ENCODE measurements at places on chromosomes 12 and 14.

GRCh38 chr12:128245905-128246304 lies 21.1 kb upstream of the TMEM132C start:
- DNase-seq = no peak

DNA sequence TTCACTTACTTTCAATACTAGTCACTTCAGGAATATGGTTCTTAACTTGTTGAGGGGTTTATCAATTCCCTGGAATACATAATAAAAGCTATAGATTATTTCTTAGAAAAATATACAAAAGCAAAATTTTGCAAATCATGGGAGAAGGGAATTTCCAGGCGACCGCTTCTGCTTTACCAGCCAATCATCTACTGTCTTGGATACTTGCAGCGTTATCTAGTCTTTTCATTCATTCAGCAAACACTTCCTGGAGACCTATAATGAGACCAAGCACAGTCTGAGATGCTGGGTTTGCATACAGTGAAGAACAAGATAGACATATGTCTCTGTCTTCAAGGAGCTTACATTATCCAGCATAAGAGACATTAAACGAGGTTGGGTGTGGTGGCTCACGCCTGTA lies 1.5 kb upstream of the MRPL42 start:
- no peak for DNase-seq

- no peak for DNase-seq
Measured at GRCh38 chr12:97760601-97761000, 298.0 kb downstream of the RMST start.

DNA sequence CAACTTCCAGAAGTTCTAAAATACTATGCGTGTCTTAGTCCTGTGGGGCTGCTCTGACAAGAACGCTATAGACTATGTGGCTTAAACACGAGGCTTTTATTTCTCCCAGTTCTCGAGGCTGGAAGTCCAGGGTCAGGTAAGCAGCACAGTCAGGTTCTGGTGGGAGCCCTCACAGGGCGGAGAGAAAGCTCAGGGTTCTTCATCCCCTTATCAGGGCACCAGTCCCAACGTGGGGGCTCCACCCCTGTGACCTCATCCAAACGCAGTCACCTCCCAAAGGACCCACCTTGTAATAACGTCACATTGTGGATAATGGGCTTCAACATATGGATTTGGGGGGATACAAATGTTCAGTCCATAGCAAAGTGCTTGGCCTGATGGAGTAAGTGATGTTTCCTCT lies 37.1 kb upstream of the TC2N start:
- DNase-seq = no peak

DNA sequence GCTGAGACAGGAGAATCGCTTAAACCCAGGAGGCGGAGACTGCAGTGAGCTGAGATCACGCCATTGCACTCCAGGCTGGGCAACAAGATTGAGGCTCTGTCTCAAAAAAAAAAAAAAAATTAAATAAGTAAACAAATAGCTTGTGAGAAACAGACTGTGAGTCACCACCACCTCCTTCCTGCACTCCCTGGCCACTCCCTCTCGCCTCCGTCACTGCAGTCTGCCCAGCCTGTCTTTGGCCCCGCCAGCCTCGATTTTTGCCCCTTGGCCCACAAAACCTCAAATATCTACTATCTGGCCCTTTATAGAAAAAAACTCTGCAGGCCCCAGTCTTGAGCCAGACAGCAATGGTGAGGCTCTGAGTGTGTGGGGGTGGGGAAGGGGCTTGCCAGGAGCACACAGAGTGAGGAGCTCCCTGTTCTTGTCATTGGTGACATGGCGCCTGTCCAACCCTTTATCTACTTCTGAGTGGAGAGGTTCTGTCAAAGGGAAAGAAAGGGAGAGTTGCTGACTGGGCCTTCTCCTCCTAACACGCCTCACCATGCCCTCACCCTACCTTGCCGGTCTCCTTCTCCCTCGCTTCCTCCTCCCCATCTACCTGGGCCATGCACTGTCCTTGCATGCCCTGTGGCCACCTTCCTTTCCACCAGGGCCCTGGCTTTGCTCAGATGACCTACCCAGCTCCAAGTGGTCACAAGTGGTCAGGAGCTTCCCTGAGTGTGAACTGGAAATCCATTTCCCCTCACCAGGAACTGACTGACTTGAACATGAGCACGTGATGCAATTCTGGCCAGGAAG lies 22.1 kb downstream of the LGMN start:
- DNase-seq = peak; percentile 51

- DNase-seq = no peak
Measured at GRCh38 chr12:79689477-79690141, 1.2 kb downstream of the PAWR start.

- DNase-seq = peak; percentile 17
Measured at GRCh38 chr12:55847603-55848291, 5.0 kb upstream of the MMP19 start.

Measured in CD4-positive, alpha-beta T cell treated with Interleukin-12 subunit alpha and Interleukin-12 subunit beta, for 1 hour (primary cell).